CD4-positive, alpha-beta T cell treated with Interleukin-10 for 1 hour (primary cell): ENCODE measurements at places on chromosomes 11 and 22.

DNA sequence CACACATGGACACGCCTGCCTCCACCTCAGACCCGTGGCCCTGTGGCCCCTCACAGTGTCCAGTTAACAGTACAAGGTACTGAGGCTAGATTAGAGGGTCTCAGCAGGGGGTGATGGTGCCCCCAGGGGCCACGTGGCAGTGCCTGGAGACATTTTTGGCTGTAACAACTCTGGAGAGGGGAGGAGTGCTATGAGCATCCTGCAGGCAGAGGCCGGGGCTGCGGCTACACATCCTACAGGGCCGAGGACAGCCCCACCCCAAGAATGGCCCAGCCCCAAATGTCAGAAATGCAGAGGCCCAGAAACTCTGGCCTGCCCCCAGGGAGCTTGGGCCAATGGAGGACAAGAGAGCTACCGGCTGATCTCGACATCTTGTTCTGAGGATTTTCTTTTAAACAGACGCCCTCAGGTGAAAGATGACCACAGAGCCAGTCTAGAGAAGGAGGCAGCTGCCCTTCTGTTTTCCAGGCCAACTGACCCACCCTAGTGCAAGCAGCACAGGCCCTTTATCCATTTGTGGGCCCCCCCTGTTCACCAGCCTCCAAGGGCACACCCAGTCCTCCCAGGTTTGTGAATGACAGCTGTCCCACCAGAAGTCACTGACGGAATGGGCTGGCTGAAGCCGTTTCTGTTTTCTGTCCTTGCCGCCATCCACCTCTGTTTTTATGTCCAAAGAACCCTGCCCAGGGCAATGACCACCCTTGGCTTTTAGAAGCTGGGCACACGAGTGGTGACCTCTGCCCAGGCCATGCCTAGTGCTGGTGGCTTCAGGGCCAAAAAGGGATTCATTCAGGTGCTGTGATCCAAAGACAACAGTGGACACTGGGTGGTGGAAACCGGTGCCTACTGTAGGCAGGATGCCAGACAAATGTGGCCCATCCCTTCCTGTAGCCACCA lies 85.2 kb upstream of the LINC01488 start:
- DNase-seq: no peak

DNA sequence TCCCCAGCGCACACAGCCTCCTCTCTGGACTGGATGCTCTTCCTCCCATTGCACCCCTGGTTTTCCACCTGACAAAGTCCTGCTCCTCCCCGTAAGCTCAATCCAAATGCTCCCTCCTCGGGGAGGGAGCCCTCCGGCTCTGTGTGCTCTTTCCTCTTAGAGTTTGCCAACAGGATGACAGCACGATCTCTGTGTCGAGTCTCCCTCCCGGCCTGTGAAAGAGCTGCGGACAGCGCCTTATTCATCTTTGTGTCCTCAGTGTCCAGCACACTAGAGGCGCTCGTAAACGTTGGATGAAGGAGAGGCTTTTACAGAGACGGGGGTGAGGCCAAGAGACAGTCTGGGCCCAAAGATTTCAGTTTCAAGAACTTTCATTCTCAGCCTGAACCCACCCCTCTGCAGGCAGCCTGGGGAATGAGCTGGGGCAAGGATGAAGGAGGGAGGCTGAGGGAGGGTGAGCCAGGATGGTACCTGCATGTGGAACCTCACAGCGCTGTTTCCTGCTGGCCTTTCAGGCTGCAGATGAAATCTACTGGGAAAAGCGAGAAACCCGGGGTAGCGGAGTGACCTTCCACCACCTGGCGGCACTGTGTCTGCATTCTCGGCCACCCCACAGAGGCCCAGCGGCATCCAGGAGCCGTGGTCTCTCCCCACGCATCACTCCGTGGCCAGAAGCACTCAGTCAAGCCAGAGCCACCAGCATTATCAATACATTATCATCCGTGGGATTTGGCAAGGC lies 8.5 kb upstream of the TMPRSS4 start:
- DNase-seq: no peak

DNA sequence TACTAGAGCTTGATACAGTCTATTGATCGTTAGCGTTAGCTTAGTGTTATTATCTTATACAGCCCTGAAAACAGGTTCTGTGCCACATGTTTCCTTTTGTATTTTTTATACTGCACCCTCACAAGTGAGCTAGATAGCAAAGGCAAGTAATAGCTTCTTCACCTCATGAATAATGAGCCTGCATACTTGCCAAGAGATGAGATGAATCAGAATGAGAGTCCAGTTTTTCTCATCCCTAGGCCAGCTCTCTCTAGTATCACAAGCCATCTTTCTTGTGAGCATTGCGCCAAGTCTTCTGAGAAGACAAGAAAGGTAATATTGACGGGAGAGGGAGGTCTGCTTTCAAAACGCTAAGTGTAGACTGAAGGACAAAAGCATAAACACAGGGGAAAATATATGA lies 8.7 kb upstream of the CARD18 start:
- DNase-seq: no peak

DNA sequence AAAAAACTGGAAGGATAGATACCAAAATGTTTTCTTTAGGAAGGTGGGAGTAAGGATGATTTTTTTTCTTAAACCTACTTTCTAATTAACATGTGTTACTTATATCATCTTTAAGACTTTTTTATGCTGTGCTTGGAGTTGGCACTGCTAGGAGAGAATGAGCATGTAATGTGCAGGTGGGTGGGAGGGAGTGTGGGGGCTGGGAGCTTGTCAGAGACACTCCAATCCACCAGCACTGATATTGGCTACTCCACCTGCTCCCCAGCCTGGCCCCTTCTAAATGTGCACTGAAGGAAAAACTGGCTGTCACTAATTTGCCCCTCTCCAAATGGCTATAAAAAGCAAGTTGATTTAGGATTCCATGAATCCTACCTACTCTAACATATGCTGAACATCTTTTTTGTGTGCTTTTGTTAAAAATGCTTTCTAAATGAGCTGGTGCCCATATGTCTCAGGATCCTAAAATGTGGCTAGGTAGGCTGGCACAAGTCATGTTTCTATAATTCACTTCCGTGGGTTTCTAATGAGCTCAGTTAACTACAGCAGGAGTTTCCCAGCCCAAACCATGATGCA lies 44.3 kb upstream of the BMAL1 start:
- no peak for DNase-seq

DNA sequence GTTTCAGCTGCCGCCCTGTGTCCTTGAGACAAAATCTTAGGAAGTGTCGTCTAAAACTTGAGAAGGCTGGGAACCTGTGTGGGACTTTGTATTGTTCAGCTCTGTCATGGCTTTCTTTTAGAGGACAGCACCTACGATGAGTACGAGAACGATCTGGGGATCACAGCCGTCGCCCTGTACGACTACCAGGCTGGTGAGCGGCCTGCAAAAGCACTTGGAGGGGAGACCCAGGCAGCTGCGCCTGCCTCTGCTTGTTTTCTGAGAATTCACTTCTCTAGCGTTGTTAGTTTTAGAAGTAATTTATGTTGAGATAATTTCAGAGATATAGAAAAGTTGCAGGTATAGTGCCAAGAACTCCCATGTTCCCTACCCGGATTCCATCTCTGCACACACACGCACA lies 35.2 kb downstream of the CTTN start:
- DNase-seq: no peak

DNA sequence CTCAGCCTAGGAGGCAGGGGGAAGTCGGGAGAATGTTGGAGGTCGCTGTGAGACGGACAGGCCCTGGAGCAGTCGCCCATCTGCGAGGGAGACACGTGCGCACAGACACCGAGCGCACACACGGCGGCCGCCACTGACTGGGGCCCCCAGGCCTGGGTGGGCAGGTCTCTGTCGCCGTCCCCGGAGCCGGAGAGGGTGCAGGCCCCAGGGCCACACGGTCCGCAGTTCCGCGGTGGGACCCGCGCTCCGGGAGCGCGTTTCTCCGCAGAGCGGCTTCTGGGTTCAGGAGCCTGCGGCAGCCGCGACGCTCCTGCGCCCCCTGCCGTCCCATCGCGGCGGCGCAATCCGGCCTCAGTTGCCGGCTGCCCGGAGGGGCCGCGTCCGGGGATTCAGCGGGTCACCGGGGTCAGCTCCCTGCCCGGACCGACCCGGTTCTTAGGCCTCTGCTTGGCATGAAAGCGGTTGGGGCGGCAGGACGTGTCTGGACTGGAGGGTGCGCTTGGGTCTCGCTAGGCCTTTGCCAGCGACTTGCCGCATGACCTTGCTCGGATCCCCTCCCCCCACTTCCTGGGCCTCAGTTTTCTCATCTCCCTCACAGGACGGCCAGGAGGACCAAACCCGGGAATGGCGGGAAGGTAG lies 31.2 kb downstream of the PDE2A start:
- DNase-seq: peak; percentile 63

GRCh38 chr11:45884596-45885185 lies 760 bp upstream of the MAPK8IP1 start:
- DNase-seq: no peak

DNA sequence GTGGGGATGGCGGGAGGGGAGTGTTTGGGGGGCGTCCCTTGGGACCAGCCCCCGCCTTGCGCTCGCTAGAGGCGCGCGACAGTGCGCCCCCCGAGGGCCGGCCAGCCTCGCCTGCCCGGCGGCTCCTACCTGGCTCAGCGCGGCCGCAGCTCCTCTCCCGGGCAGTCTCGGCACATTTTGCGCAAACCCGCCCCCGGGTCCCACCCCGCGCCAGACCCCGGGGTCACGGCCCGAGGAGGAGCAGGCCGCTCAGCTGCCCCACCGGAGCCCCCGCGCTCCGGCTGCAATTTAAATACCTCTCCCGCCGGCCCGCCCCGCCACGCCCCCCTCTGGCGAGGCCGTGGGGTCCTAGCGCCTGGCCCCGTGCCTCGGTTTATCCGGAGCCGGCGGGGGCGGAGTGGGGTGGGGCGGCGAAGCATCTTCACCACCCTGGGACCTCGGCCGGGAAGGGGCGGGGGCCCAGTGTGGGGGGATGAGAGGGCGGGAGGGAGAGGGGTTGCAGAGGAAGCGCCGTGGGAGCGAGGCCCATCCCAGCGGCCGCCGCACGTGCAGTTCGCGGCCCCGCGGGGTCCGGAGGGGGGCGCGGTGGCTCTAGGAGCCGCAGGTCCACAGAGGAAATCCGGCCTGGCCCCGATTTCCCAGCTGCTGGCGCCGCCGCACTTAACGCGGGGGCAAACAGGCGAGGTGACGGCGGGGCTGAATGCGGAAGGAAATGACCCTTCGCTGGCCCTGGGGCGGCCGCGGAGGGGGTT lies at the start of gene LRRC32:
Gene LRRC32, minus strand, starts transcription at position 263 of the 752 bp plus-strand sequence. CDS start 4,793 bp downstream, outside the sequence.
- peak; percentile 41 for DNase-seq

GRCh38 chr22:44755956-44756361 lies 3.6 kb downstream of the ARHGAP8 start:
- no peak for DNase-seq

GRCh38 chr11:100638648-100639047 lies 48.4 kb upstream of the ARHGAP42 start:
- DNase-seq: no peak

DNA sequence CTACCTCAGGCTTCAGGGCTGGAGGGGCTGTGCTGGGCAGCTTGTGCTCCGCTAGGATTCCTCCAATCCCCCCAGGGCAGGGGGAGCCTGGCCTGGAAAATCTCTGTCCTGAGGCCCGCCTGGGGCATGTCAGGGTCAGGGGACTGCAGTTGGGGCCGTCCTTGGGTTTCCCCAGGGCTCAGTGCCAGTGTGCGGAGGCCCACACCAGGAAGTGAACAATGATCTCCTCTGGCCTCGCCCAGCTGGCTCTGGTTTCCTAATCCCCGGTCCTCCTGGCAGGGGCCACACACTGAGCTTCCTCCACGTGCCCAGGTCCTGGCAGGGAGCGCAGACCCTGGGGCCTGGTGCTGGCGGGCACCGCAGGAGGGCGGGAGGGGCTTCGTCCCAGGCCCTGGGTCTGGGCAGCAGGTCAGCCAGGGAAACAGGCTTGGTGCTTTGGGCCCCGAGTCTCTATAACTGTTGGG lies 1.4 kb upstream of the MUC2 start:
- DNase-seq: no peak

- DNase-seq: no peak
Measured at GRCh38 chr11:11558826-11559225, 63.0 kb downstream of the GALNT18 start.

DNA sequence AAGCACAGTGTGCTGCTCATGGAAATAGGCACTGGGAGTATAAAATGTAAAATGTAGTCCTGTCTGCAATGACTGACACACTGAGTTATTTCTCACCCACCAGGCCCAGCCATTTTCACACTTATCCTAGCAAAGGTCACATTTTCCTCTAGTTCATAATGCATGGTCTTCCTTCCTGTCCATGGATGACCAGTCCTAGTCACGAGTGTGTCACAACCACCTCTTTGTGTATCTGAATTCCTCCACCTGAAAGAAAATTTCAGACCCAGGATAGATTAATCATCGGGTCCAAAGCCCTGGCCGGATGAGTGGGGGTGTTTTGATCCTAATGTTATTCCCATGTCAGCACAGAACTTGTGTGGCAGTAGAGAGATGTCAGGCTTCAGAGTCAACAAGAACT lies at the start of gene MRGPRX4:
Gene MRGPRX4, plus strand, starts transcription at position 172 of the 400 bp plus-strand sequence. CDS start 420 bp downstream, outside the sequence.
- DNase-seq: no peak

DNA sequence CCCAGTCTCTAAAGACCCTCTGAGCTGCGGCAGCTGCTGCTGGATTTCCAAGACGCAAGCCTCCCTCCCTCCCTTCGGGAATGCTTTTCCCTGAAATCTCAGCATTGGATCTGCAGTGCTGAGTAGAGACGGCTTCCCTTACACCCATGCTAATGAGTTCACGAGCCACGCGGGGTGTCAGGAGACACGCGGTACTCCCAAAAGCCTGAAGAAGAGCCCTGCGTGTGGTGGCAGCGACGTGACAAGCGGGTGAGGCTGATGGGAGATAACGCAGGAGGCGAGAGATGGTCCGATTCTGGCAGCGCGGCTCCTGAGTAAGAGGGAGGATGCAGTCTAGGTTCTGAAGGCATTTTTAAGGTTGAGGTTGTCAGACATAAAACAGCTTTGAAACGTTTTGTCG lies 74.4 kb upstream of the ASPHD2 start:
- no peak for DNase-seq

GRCh38 chr22:25348391-25348790 lies 129.0 kb downstream of the CRYBB2 start:
- DNase-seq: no peak

DNA sequence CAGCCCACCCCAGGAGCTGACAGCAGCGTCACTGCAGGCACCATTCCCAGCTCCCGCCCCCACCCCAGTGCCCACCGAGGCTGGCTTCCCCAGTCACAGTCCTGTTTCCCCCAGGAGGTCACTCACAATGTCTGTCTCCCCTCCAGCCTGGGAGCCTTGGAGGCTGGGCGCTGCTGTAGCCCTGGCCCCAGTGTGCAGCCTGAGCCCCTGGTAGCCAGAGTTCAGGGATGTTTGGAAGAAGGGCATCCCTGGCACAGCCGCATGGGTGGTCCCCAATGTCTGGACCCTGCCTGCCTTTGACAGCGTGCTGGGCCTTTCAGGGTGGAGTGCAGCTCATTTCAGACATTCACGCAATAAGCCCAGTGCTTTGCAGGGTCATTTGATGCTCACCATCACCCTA lies 4.3 kb downstream of the CAPN5 start:
- DNase-seq: no peak

DNA sequence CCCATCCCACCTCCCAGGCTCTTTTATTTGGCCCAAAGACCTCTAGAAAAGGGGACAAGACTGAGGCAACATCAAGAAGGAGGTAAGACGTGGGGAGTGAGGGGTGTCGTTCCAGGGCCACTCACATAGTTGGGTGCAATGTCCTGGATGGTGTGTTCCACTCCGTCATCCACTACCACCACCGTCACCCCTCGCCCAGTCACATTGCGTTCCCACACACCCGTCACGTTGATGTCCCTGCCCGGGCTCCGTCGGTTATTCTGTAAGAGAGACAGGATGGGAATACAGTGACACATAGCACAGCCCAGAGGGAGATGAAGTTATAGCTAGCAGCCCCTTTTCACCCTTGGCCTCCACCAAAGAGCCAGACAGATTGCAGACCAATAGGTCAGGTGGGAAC lies 3.8 kb downstream of the PCSK7 start:
- no peak for DNase-seq
